Erythroblast (primary cell): ENCODE measurements at places on chromosomes 11 and 22.
A peak's percentile ranks its signal among the peaks of the same experiment; 100 is the strongest.

- no peak for DNase-seq
Measured at GRCh38 chr11:111350811-111351210, 28.3 kb downstream of the POU2AF1 start.

DNA sequence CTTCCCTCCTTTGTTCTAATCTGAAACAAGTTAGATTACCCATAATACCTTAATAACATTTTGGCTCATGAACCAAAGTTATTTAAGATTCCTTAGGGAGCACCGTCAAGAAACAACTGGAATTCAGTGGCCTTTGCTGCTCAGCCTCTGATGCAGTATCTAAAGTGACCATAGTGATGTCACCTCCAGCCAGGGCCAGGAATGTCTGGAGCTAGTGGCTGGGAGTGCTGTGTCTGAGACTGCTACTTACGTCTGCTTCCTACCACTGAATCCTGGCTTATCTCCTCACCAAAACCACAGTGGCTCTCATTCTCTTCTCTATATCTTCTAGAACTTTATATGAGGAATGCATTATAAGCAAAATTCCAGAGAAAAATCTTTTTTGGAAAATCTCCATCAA is 658.0 kb downstream of the DLG2 start:
- DNase-seq, result no peak

GRCh38 chr11:1167751-1168231 is 10.0 kb downstream of the MUC5AC start:
- no peak for DNase-seq

GRCh38 chr11:74460481-74461154 is 6.7 kb downstream of the KCNE3 start:
- DNase-seq, result peak; percentile 80

- no peak for DNase-seq
Measured at GRCh38 chr11:123190518-123190917, 4.5 kb downstream of the CLMP start.

DNA sequence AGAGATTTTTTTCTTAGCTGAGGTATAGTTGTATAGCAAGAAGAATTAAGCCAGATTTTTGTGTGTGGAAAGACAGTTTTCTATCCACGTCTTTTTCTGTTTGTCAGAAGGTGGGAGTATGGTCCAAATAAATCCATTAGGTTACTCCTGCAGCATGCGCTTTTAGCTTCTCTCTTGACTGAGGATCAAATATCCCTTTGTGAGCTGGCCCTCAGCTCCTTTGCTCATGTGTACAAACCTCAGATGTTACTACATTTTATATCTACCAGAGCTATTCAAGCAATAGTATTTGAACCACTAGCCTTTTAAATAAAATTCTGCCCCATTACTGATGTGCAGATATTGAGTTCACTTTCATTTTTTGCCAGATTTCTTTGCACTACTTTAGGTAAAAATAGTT is 8.8 kb upstream of the SIDT2 start:
- DNase-seq, result no peak
